M059J (cell line): ENCODE measurements at places on chromosomes 1 and 21.
A peak's percentile ranks its signal among the peaks of the same experiment; 100 is the strongest.

DNA sequence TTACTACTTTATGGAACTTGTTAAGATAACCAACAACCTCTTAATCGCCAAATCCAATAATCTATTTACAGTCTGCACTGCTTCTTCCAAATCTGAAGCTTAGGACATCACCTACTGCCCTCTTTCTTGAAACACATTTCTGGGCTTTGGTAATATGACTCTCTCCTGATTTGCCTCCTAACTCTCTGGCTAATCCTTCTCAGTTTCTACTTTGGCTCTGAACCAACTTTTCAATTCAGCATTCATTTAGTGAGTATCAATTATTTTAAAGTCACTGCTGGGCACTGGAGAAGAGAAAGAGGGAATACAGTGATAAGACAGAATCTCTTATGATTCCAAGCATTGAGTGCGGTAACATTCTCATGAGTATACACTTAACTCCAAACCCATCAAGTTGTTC, 275.0 kb downstream of the AKT3 start:
- peak; percentile 2 for DNase-seq

GRCh38 chr1:71414179-71414578, 333.3 kb upstream of the ZRANB2 start:
- no peak for DNase-seq

DNA sequence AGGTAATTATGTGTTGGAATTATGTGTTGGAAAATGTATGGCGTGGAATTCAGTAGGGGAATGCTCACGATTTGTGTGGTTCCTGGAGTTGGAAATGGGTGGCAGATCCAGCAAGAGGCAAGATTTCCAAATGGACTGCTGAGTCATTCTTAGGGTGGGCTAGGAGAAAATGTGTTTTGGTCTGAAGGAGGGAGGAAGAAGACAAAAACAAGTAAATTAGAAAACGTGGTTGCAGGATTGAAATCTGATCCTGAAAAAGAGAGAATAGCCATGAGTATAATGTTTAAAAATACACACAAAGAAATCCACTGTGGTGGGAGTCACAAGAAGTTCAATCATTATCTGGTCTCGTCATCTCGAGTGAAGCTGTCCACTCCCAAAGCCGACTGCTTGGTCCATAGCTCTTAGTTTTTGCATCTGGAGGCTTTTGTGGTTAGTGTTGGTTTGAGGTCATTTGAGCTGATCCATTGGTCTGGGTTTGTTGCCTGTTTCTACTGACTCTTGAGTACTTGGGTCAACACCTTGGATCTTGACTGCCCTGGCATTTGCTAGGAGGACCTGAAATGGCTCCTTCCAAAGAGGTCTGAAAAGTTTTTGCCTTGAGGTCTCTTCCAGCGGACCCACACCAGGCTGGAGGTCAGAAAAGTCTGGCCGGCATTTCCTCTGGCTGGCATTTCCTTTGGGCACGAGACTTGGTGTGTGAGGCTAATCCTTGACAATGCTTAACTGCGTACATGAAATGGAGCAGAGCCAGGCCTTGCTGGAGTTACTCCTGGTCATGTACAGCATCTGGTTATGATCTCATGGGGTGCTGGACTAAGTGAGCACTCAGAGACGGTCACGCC, 9.2 kb downstream of the MX2 start:
- DNase-seq = peak; percentile 93

GRCh38 chr21:33510826-33511225, 19.3 kb upstream of the DNAJC28 start:
- DNase-seq = no peak

DNA sequence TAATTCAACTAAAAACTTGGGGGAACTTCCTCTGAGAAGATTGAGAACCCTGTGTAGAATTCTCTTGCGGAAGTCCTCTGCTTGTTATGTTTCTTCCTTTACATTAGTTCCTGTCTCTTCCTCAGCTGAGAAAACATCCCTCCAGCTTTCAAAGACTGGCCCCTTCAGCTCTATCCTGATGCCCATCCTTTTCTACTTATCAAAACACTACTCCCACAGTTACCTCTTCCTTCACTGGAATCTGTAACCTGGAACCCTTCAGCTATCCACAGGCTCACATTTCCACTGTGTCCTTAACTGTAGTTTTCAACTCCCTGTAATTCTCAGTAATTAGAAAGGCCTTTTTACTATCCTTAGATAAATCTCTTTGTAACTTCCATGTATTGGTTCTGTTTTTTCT, 6.0 kb upstream of the DEDD start:
- DNase-seq = no peak

- DNase-seq = no peak
These were observed 1.7 kb upstream of the ELOA start for GRCh38 chr1:23741609-23742008.

DNA sequence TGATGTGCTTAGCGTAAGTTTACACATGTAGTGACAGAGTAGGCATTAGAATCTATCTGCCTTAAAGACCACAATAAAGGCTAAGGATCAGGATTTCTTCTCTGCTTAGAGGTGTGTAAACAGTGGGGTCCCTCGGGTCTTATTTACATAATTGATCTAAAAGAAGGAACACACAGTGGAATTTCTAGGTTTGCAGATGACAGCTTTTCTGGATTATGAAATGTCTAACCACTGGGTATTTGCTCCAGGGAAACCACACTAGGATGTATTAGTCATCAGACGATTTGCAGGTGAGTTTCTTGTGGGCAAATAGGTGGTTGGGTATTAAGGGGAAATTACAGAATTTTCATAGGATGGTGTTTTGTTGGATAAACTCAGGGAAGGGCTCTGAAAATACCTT, 5.8 kb downstream of the LRRC8D start:
- DNase-seq = peak; percentile 57

DNA sequence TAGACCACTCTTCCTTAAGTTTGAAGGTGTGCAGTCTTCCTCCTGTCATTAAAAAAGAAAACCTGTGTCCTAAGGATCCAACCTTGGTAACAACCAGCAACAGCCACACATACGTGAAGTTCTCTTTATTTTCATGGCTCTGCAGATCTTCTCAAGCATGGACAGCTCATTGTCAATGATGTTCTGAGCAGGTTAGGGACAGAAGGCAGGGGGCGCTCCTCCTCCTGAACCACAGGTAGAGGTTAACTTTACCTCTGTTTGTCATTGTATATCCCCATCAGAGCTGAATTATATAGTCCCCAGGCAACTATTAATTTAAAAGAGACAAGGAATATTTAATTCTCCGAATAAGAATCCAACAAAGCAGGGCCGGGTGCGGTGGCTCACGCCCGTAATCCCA, 52.5 kb upstream of the CR2 start:
- no peak for DNase-seq

DNA sequence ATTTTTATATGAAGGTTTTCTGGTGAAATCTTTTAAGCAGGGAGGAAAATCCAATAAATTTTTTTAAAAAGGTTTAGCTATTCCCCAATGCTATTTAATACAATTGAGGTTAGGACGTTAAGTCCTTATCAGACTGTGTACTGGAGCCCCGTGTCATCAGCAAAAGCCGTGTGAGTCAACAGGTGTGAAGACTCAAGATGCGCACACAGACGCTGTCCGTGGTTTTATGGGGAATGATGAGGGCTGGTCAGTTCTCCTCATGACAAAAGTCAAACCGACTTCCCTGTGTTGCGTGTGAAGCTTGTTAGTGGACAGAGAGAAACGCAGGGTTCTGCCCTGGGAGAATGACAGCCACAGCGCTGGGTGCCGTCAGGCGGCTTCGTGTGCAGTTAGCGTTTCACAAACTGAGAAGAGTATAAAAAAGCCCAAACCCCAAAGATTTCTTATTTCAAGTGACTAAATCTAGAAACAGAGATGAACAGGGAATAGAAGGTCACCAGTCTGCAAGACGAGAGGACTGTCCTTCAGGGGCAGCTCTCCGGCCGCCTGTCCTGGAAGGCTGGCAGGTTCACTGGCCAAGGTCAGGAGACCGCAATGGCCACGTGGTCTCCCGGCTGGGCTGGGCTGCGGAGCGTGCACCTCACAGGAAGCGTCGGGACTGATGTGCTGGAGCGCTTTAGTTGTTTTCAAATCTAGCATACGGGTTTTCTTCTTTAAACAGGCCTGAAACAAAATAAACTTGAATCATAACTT, 22.4 kb downstream of the PTTG1IP start:
- no peak for DNase-seq

- DNase-seq = peak; percentile 34
These were observed 61.8 kb downstream of the MACF1 start for GRCh38 chr1:39266269-39266668.

DNA sequence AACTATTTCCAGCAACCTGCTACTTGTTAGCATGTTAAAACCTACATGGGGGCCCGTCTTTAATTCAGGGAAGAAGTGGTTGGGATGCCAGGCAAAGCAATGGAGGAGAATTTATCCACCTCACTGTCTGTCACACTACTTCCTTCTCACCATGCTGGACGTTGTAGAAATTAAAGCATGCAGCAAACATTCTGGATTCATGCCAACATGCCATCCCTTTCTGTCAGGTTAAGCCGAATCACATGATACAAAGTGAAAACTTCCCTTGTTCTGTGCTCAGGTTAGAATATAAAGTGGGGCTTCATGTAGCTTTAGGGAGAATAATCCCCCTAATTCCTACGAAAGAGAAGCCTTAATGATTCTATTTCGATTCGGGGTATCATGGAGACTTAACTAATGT, 95.5 kb downstream of the ERG start:
- no peak for DNase-seq

DNA sequence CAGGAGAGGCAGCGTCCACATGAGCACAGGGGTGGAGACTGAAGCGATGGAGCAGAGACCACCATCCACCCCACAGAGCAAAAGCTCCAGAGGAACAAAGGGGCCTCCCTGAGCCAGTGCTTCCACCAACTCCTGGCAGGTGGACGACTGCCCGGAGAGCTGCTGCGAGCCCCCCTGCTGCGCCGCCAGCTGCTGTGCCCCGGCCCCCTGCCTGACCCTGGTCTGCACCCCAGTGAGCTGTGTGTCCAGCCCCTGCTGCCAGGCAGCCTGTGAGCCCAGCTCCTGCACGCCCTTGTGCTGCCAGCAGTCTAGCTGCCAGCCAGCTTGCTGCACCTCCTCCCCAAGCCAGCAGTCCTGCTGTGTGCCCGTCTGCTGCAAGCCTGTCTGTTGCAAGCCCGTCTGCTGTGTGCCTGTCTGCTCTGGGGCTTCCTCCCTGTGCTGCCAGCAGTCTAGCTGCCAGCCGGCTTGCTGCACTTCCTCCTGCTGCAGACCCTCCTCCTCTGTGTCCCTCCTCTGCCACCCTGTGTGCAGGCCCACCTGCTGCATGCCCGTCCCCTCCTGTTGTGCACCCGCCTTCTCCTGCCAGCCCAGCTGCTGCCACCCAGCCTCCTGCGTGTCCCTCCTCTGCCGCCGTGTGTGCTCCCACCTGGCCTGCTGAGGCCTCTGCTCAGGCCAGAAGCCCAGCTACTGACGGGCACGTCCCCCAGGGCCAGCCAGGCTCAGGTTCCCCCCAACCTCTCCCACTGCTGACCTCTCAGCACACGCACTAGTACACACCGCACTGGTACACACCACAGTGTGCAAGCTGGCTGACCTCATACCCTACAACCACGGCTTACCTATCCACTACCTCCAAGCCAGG, 5.4 kb downstream of the KRTAP10-12 start:
- DNase-seq = no peak

DNA sequence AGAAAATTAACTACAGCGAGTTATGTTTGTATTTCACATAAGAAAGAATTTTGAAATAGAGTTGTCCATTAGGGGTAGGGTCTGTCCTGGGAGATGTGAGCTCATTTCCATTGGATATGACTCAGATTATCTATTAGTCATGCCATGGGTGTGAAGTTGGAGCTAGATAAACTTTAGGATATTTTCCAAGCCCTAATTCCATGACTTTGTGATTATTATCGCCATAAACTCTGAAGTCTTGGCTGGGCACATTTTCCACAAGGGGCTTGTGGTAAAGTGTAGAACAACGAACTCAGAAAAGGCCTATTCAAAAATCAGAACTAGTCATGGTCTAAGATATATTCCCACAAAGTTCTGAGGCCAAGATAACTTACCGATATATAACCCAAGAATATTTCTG, 396.6 kb downstream of the DPYD start:
- no peak for DNase-seq

- DNase-seq = peak; percentile 96
These were observed 107.5 kb downstream of the GDAP2 start for GRCh38 chr1:117821774-117822482.

DNA sequence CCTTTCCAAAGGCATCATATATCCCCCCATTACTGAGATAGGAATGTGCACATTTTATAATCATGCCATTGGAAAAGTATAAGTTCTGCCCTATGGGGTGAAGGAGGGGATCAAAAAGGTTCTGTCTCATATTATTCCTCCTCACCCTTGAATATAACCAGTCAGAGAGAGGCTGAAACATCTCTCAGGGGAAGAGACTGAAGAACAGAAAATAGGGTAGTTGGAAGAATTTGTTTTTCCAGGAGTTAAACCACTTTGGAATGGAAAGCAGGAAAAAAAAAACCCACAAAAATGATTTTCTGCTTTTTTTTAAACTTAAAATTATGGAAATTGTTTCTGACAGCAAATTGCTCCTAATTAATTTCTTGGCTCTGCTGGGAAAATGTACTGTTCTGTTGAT, 52.8 kb upstream of the BEND5 start:
- no peak for DNase-seq

- DNase-seq = peak; percentile 6
These were observed 67.8 kb downstream of the RNF220 start for GRCh38 chr1:44472620-44473525.

GRCh38 chr1:77218477-77219165, 609 bp downstream of the PIGK start:
- DNase-seq = peak; percentile 44

- DNase-seq = no peak
These were observed 228.3 kb upstream of the PKN2 start for GRCh38 chr1:88455621-88456256.

GRCh38 chr1:159959451-159959850, 5.4 kb upstream of the SLAMF9 start:
- DNase-seq = peak; percentile 65

DNA sequence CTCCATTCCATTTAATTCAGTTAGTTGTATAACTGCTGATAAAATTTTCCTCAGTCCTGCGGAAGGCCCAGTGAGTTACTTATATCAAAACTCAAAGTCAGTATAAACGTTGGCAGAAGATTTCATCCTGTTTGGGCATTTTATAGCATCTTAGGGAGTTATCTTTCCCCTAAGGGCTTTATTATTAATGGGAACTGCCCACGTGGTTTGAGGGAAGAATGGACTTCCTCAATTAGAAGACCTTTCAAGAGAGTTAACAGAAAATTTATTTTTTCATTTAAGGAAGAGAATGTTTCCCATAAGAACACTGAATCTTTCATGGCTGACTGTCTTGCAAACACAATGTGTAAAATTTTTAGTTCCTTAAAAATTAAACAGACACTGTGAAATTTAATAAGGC, 400.1 kb downstream of the NEGR1 start:
- DNase-seq = no peak

- DNase-seq = peak; percentile 29
These were observed 1.6 kb upstream of the PIGK start for GRCh38 chr1:77220687-77221463.

DNA sequence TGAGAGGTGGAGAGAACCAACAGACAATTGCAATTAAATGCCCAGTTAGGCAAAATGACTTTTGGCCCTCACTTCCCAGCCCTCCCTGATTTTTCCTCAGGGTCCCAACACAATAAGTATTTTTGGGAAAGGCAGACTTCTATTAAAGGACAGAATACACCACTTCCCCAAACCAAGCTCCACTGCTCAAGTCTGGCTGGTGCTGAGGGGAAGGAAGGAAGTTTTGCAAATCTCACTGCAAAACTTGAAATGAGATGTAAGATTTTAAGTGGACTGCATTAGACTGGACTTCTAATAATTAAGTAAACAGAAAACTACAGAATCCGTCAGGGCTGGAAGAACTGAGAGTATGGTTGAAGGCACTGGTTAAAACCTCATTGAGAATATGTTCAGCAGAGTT, 32.2 kb upstream of the CD1D start:
- no peak for DNase-seq

- DNase-seq = no peak
These were observed 622 bp upstream of the APOA2 start for GRCh38 chr1:161223805-161224694.
